ENCODE measurements at places on chromosomes 4 and X.

DNA sequence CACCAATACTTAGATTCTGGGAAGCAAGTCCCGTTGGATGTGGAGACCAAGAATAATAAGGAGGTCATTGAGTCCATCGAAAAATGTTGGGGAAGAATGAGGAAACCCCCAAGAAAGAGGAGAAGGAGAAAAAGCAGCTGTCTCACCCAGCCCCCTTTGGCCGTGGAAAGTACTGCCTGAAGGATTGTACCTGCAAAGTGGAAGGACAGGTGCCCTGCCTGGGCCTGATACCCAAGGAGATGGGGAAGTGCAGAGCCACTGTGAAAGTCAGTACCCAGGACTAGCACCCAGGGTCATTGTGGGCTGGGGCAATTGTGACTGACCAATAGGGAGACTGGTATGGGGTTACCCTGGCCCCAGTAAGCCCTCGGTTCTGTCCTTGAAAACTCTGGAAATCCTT lies 13.8 kb upstream of the CFAP299 start:
- no peak for DNase-seq

- DNase-seq, result no peak
These were observed 6.8 kb upstream of the MAP9 start for GRCh38 chr4:155383541-155383940.

DNA sequence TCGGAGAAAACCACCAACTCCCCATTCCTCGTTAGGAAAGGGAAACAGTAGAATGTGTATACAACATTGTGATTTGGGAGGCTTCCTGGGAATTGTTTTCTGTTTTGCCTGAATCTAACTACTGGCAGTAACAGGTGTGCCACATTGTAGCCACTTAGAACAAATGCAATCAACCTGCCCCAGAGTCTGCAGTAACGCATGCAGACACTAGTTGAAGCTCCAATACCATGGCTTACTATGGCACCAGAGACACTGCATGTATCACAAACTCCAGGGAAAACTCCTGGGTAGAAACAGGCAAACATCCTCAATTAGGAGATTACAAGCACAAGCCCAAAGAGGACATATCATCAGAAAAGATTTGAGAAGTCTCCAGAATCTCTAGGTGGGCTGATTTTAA lies 154.2 kb upstream of the NEIL3 start:
- no peak for DNase-seq

DNA sequence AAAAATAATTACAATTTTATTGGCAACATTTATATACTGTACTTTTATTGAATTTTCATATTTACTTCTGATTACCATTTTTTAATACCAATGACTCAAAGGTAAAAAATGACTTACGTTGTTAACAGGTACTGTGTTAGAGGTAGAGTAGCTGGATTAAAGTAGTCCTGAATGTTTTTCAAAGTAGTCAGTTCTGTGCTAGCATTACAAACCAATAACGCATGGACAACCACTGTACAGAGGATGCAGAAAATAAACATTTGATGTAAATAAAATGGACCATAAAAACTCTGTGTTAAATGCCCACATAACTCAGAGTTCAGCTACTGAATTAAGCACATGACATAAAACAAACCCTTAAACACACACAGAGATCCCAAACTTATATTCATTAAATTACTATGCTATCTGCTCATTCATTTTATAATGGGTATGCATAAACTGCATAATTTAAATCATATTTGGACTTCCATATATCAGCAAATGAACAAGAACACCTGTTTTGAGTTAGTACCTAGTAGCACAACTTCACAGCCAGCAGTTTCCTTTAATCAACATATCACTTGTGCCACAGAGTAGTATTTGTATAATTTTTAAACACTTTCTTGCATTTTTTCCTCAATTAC lies 46.4 kb upstream of the NEUROG2 start:
- no peak for DNase-seq

GRCh38 chr4:177923888-177924287 lies 481.7 kb upstream of the AGA start:
- DNase-seq, result no peak

DNA sequence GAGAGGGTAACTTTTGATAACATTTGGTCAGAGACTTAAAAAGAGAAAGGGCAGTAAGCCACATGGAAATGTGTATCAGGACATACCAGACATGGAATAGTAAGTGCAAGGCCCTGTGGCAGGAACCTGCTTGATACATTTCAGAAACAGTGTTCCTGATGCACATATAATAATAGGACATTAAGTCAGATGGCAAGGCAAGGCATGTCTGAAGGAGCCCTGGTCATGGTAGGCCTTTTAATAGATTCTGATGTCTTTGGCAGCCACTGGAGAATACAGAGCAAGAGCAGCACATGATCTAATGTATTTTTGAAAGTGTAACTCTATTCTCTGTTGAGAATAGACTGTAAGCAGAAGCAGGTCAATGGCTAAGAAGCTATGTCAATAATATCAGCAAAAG lies 279.7 kb downstream of the CAMK2D start:
- no peak for DNase-seq

- no peak for DNase-seq
These were observed 31.4 kb downstream of the PPP1R2C start for GRCh38 chrX:42746606-42747005.

Measured in globus pallidus (tissue), 1 donor.